ENCODE measurements at places on chromosomes 5 and 9.

DNA sequence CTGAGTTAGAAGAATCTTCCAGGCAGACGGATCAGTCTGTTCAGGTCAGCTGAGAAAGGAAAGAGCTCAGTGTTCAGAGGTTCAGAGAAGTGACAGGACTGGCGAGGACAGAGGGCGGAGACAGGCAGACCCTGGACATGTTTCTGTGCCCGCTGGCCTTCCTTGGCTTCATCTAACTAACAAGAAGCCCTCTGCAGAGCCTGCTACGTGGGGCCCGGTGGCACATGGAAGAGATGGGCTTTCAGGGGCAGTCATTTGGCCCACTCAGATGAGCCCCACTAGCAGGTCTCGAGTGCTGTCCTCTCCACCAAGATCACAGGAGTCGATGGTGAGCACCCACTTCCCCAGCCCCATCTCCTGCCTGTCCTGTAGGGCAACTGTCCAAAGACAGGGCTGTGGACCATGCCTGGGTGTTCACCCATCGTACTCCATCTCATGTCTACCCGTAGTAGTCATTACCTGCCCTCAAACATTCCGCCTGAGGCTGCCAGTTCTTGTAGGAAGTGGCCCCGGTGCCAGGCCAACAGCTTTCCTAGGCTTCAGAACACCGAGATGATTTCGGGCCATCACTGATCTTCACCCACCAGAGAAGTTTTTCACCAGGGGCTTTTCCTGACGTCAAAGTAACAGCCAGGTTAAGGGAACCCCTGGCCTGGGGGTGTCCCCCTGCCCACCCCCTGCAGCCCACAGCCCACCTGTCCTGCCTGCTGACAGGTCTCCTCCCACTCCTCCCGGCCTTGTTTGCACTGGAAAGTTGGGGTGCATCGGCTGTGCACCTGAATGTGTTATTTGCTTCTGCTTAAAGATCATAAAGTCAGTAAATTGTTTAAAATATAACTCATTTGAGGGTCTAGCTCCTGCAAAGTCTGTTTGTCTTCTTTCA, 14.0 kb downstream of the IRX2 start:
- DNase-seq: no peak

DNA sequence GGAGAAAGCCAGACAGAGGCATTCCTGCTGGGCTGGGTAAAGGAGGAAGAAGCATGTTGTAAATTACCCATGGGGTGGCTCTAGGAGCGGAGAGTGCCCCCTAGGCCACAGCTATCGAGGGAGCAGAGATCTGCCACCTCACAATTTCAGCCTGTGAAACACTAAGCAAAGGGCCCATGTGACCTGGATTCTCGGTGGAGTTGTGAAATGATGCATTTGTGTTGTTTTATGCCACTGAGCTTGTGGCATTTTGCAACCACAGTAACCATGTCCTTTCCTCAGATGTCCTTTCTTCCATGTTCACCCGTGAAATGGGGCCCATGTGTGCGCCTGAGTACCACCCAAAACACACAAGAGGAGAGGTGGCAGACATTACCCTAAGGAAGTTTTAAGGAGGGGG, 159.3 kb downstream of the SYK start:
- no peak for DNase-seq

DNA sequence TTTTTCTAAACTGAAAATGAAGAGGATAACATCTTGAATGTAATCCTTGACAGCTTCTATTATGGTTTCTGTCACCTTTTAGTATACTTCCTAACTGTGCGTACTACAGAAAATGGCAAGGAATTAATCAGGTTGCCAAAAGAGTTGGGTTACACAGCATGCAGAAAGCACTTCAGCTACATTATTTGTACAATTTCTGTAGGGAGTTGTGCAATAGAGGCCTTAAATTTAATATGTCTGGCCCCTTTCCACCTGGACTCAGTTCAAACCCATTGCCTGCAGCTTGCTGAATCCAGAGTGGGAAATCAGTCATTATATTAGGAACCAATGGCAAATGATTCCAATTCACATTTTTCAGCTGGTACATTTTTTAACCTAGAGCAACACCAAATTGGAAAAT, 549.7 kb downstream of the CSNK1G3 start:
- DNase-seq: no peak

DNA sequence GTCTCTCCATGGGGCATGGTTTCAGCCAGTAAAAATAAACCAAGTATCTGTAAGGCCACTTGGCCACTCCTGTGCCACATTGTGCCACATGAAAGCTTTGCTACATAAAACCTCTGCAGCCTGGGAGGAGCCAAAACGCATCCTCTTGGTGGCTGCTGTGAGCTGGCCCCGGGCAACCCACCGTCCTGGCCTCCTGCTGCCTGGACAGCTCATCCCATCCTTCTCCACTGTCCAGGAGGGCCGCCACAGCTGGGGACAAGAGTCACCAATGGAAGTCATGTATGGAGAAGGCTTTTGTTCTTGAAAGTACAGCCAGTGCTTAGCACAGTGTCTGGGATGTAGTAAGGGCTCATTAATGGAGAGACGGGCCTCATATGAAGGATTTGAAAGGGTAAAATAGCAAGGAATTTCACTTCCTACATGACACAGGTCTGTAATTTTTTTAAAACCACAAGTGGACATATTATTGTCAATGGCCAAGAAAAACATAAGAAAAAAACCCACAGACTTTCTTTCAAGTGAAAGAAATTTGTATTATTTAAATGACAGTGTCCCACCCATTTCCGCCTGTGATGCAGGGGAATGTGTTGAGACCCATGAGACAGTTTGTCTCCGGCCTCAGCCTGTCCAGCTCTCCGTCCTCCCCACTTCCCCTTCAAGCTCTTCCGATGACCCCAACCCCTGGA, 6.6 kb downstream of the PTGES start:
- no peak for DNase-seq

DNA sequence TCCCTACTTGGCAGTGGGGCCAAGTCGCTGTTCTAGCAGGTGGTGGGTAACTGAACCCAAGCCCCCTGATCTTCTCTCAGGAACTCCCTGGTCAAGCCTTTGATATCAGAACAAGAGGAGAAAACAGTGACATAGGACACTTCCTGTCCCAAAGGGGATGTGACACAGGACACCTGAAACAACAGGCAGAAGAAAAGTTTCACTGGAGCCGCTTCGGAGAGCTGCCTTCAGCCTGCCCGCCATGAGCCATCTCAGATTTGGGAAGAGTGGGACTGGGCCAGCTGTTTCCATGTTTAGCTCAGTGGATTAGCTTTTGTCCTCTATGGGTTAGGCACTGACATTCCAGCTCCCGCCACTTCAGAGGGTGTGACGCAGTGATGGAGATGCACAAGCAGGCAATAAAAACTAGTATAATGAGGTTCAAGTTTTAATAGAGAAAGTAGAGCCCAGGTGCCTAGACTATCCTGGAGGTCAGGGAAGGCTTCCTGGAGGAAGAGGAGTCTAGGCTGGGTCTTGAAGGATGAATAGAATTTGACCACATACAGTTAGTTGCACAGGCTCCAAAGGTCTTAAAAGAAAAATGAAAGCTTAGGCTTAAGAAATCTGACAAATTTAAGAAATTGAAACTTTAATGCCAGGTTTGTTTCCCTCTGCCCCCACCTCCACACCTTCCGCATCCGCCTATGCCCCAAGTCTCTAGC, 104.1 kb upstream of the SPRY4 start:
- DNase-seq: no peak

DNA sequence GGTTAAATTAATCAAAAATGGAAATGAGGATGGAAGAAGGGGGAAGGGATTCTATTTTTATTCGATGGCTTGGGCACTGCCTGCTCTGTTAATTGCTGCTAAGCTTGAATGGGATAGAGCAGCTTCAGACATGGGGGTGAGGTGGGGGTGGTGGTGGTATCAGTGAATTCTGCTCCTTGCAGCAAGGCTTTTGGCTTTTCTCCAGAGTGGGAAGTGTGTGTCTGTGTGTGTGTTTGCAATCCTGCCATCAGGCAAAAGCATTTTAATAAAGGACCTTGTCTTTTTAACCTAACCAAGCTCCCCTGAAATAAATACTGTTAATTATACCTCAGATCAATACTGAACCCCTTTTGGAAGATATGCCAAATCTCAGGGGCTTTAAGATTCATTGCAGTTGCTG, 110.9 kb upstream of the GPR151 start:
- DNase-seq: no peak

DNA sequence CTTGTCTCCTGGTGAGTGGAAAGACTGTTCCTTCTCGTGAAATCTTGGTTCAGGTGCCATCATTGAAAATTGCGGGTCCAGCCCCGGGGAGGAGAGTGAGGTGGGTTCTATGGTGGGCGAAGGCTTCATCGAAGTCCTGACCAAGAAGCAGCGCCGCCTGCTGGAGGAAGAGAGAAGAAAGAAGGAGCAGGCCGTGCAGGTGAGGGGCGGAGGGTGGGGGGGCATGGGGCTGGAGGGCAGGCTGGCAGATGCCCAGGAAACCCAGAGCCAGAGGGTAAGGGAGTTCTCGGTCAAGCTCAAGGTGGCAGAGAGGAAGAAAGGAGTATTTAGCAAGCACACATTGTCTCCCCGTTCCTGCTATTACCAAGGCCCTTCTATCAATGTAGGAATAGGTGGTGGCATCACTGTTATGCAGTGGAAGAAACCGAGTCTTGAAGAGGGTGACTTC, 24.3 kb upstream of the POMT1 start:
- peak; percentile 64 for DNase-seq

- no peak for DNase-seq
These were observed 41.8 kb downstream of the MEF2C start for GRCh38 chr5:88841212-88841611.

DNA sequence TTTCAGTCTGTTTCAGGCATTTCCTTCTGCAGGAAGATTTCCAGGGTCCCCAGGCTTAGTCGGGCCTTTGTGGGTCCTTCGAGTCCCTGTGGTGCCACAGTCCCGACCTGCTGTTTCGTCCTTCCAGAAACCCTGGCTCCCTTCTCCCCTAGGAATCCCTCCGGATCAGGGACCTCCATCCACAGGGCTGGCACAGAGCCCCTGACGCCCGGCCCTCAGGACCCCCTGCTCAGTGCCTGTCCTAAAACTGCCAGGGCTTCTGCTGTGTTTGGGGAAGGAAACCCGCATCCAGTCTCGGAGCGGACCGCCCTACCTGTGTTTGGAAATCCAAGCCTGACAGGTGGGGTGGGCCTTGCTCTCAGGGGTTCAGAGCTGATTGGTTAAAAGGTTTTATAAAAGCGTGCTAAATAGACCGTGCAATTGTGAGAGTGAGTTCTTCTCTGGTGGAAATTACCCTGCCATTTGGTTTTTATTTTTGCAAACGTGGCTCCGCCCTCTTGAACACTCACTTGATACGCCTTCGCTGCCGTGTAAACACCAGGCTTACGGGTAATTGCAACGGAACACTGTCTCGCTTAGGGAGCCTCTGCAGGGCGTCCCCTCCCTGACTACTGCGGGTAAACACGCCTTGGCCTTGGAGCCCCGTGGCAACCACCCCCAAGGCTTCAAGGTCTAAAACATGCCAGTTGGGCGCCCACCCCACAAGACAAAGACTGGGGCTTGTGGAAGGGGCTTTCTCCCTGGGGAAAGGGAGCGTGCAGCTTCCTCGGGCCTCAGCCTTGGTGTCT, 121.2 kb downstream of the PHF2 start:
- DNase-seq: no peak

GRCh38 chr5:131279204-131279603, 15.4 kb downstream of the CDC42SE2 start:
- DNase-seq: no peak

GRCh38 chr5:172600571-172600970, 40.5 kb upstream of the NEURL1B start:
- DNase-seq: no peak

DNA sequence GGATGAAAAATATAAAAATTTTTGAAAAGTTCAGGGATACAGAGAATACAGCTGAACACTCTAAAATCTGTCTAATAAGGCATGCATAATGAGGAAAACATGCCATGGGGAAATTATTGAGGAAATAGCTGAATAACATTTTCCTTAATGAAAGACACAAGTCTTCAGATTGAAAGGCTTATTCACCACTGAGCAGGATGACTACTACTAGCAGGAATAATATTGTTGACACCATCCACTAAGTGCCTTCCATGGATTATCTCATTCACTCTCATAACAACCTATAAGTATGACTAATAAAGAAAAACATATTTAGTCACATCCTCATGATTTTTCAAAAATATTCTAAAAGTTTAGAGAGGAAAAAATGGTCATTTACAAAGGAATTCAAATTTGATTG, 96.7 kb upstream of the FER start:
- no peak for DNase-seq

GRCh38 chr5:177474846-177475562, 1.6 kb upstream of the DBN1 start:
- no peak for DNase-seq

- DNase-seq: no peak
These were observed 61.6 kb downstream of the SEMA4D start for GRCh38 chr9:89436326-89436725.

- no peak for DNase-seq
These were observed 469.9 kb downstream of the ARHGEF28 start for GRCh38 chr5:74095871-74096270.

GRCh38 chr5:171322527-171322926, 13.5 kb downstream of the TLX3 start:
- DNase-seq: no peak

DNA sequence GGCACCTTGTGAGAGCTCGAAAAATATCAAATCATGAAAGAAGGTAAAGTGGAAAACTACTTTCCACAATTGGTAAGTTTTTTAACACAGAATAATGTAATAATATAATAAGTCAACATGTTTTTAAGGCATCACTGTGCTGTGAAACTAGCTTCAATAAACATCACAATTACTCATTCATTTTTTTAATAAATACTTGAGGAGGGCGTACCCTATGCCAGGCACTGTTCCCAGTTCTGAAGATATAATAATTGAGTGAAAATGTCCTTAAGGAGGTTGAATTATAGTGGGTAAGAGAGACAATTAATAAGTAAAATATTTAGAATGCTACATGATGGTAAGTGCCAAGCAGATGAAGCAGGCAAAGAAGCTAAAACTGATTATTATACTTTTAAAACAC, 381.4 kb downstream of the ELAVL2 start:
- no peak for DNase-seq

- DNase-seq: no peak
These were observed 5.9 kb downstream of the DMRTA1 start for GRCh38 chr9:22452415-22453010.

- DNase-seq: no peak
These were observed 5.3 kb downstream of the FBXW2 start for GRCh38 chr9:120787933-120788332.

- no peak for DNase-seq
These were observed 12.9 kb downstream of the OR2V2 start for GRCh38 chr5:181160152-181160754.

GRCh38 chr9:84141741-84142370, 161.3 kb downstream of the RMI1 start:
- no peak for DNase-seq

- no peak for DNase-seq
These were observed 36.0 kb upstream of the FBN2 start for GRCh38 chr5:128574041-128574440.

Measured in D721Med (cell line).